ENCODE measurements at places on chromosomes 2 and 18. TPM values are rescaled to one million over a fixed set of nuclear protein-coding genes. Genes with fewer than 3 reads are reported as not detected.

Gene LYPD6B
- not detected for polyA plus RNA-seq

Gene RASGRP3
- polyA plus RNA-seq = 111 TPM

Gene C2orf80
- polyA plus RNA-seq = not detected

Gene RAB17
- polyA plus RNA-seq = not detected

Gene IL18R1
- 0.15 TPM for polyA plus RNA-seq

Gene SNRPD1
- 66.5 TPM for polyA plus RNA-seq

Gene RTP5
- polyA plus RNA-seq = not detected

Gene RBM43
- 0.96 TPM for polyA plus RNA-seq

Gene DNAH7
- 0.43 TPM for polyA plus RNA-seq

DNA sequence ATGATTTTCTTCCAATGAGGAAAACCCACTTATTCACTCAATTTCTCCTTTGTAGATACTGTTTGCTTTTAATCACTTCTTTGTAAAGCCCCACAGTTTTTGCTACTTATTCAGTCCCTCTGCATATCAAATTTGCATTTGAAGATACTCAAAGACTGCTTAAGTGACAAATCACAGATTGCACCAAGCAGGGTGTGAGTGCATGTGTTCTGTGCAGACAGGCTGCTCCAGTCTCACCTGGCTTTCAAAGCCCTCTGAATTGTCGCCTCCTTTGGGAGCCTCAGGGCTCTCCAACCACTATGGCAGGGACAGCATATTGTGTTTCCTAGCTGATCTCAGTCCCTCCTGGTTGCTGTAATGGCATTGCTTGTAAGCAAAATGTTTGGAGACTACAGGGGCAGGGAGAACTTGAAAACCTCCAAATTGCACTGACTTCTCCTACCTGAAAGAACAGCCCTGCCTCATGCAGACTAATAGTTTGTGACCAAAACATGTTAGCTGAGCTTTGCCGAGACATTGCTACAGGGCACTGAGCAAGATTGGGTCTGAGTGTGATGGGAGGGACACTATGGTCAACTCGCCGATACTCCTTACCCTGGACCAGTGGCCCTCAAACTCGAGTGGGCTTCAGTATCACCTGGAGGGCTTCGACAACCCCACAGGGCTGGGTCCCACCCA lies 96.8 kb downstream of the POLE4 start:
- no peak for DNase-seq

- no peak for DNase-seq
These were observed 81.0 kb upstream of the PMAIP1 start for GRCh38 chr18:59818769-59819168.

GRCh38 chr18:49046125-49046524 lies 95.4 kb upstream of the SMAD7 start:
- DNase-seq = no peak

DNA sequence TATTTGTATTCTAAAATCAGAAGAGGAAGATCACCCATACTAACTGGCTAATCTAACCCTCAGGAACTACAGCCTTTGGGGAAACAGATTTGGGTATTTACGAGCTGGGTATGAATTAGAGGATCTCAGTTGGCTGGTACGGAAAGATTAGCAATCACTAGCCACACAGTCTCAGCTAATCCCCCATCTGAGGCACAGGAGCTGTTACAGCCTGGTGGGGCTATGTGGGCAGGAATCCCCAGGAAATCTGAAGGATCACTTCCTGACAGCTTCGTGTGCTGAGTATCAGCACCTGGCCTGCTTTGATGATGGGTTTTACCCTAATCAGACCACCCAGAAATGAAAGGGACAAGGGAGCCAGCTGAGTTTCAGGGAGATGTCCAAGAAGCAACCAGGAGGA lies 206.3 kb downstream of the AFF3 start:
- DNase-seq = no peak

DNA sequence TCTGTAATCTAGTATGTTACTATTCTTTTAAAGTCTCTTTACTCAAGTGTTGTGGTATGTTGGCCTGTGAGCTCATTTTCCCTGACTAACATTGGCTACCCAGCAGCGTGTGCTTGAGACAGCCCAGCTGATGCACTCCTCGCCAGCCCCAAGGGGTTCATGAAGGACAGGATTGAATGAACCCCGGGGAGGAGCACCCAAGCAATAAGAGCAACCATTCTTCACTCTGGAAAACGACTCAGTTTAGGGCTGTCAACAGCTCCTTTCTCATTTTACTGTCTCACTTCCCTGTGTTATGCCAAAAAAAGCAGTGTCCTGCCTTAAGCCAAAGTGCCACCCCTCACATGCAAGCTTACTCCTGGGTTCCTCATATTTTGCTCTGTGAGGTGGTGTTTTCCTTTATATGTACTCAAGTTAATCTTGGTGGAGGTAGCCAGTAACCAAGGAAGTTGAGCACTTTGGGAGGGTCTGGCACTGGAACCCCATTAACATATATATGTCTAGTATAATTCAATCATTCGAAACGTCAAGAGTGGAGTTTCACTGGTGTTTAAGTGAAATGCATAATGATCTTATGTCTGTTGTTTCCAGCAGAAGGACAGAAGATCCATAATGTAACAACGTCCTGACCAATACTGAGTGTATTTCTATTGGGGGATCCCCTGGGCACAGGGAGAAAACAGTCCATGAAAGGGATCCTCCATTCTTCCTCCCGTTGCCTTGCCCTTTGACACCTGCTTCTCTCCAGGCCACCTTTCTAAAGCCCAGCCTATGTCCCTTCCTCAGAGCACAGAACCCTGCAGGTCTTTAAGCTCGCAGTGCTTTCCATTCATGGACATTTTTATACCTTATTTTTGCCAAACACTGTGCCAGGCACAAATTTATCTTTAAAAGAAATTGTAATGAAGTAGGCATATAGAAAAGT lies 43.2 kb downstream of the ATIC start:
- no peak for DNase-seq

DNA sequence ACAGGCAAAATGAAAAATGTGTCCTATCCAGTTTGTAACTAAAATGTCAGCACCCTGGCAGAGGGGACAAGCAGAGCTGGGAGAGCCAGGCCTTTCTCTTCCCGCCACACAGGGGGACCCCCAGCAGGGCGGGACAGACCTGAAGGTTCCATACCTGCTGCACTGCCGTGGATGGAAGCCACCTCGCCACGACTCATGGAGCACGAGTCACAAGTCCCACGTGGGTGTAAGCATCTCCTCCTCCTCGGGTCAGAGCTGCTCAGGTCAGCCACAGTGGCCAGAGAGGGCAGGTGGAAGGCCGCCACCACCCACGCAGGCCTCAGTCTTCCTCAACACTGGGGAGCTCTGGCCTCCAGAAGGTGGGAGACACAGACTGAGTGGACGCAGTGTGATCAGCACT lies 21.0 kb downstream of the C1QL2 start:
- no peak for DNase-seq

Measured in naive B cell (primary cell).